Activated CD8-positive, alpha-beta memory T cell treated with anti-CD3 and anti-CD28 coated beads, Interleukin-2, amount 10 ng/mL, durations not matched to agents 7 days and 5 days (primary cell): ENCODE measurements at places on chromosomes 13 and 19. TPM values are rescaled to one million over a fixed set of nuclear protein-coding genes. Genes with fewer than 3 reads are reported as not detected.

DNA sequence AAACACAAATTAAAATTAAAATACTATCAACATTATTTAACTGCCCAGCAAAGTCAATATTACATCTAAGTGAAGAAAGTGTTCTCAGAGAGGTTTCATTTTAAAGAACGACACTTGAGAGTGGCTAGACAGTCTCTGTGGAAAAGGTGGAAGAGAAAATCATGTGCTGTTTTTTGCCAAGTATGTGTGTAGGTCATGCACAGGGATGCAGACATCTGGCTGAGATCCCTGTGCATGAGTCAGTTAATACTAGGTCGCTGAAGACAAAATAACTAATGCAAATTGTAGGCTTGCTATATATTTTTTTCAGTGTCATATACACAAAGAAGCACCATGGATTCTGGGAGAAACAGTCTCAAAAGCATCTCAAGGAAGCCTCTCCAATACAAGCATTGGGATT, 44.3 kb upstream of the ENOX1 start:
- no peak for DNase-seq

LILRB3 gene
- total RNA-seq: not detected

DNA sequence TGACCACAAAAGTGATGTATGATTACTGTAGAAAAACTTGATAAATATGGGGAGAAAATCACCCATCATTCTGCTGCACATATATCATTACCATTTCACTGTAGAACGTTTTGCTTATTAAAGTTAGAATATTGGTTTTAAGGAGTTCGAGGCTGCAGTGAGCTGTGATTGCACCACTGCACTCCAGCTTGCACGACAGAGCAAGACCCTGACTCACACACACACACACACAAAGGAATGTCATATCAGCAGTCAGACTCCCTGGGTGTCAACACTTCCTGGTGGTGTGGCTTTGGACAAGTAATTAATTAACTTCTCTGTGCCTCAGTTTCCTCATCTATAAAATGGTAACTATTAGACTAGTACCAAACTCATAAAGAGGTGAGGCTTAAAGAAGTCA, 11.3 kb upstream of the PNMA8A start:
- DNase-seq: no peak

GRCh38 chr13:32659736-32660135, 73.5 kb downstream of the PDS5B start:
- DNase-seq: no peak

GRCh38 chr13:76387566-76387965, 498.6 kb downstream of the KCTD12 start:
- DNase-seq: no peak
